A549 treated with dexamethasone at 1 μM for 4 hours (cell line): ENCODE measurements at places on chromosomes 7 and 10. TPM values are rescaled to one million over a fixed set of nuclear protein-coding genes. Genes with fewer than 3 reads are reported as not detected.

Gene ACTR3C
- 0.02 to 0.26 TPM (median 0.14 TPM) in 3 of 5 replicates, not detected in the others for total RNA-seq

Gene SYT15
- total RNA-seq: 1.5 to 3.1 TPM (median 3.0 TPM) in 5 replicates

Gene FAM131B
- 0.25 to 0.38 TPM (median 0.34 TPM) in 5 replicates for total RNA-seq

Gene DPYSL4
- total RNA-seq: 14.0 to 20.2 TPM (median 19.3 TPM) in 5 replicates

Gene ATP6V0A4
- total RNA-seq: 0.20 to 0.27 TPM (median 0.27 TPM) in 5 replicates

Gene CD36
- total RNA-seq: 0.06 to 0.15 TPM (median 0.08 TPM) in 4 of 5 replicates, not detected in the other

Gene TMEM130
- 0.15 to 0.42 TPM (median 0.39 TPM) in 5 replicates for total RNA-seq

Gene CALHM2
- total RNA-seq: 3.6 to 5.7 TPM (median 4.9 TPM) in 5 replicates

Gene ZKSCAN5
- total RNA-seq: 10.0 to 10.7 TPM (median 10.0 TPM) in 5 replicates

Gene NUPR2
- not detected in 5 replicates for total RNA-seq

Gene TNS3
- total RNA-seq: 59.9 to 86.3 TPM (median 81.1 TPM) in 5 replicates

Gene CALHM1
- not detected in 5 replicates for total RNA-seq

Gene C7orf57
- total RNA-seq: 0.27 to 0.35 TPM (median 0.27 TPM) in 5 replicates

Gene CPED1
- not detected in 5 replicates for total RNA-seq

Gene GPR15LG
- total RNA-seq: 0.21 TPM in 1 of 5 replicates, not detected in the others

Gene LIPJ
- total RNA-seq: not detected in 5 replicates

Gene TEX47
- not detected in 5 replicates for total RNA-seq

Gene FAM237B
- total RNA-seq: 0.02 to 0.06 TPM (median 0.03 TPM) in 5 replicates

Gene CAV1
- total RNA-seq: 574 to 718 TPM (median 675 TPM) in 5 replicates

Gene CYP3A5
- 1.3 to 1.8 TPM (median 1.4 TPM) in 5 replicates for total RNA-seq

Gene CRHR2
- 0.05 to 0.07 TPM (median 0.05 TPM) in 4 of 5 replicates, not detected in the other for total RNA-seq

Gene C10orf62
- total RNA-seq: 0.07 to 0.20 TPM (median 0.11 TPM) in 4 of 5 replicates, not detected in the other

Gene STEAP4
- 0.02 to 0.06 TPM (median 0.05 TPM) in 4 of 5 replicates, not detected in the other for total RNA-seq

Gene BHLHA15
- total RNA-seq: 0.39 to 0.86 TPM (median 0.62 TPM) in 5 replicates

Gene FGFBP3
- total RNA-seq: 2.1 to 2.4 TPM (median 2.3 TPM) in 5 replicates

Gene TEX36
- total RNA-seq: not detected in 5 replicates

Gene SLC26A5
- not detected in 5 replicates for total RNA-seq

Gene CARD11
- total RNA-seq: 2.1 to 2.7 TPM (median 2.3 TPM) in 5 replicates

Gene PRSS37
- total RNA-seq: not detected in 5 replicates

Gene TRIM24
- 7.1 to 9.4 TPM (median 8.7 TPM) in 5 replicates for total RNA-seq

Gene TRPV5
- total RNA-seq: not detected in 5 replicates

Gene MOGAT3
- total RNA-seq: 0.20 TPM in 1 of 5 replicates, not detected in the others
